Lung (tissue), 17 donors: ENCODE measurements at places on chromosomes 16 and 17. TPM values are rescaled to one million over a fixed set of nuclear protein-coding genes. Genes with fewer than 3 reads are reported as not detected.

TBC1D28 gene
- total RNA-seq, result not detected

TAT gene
- total RNA-seq, result 0.74 TPM

GRCh38 chr16:88681084-88681680, 5.1 kb downstream of the SNAI3 start:
- DNase-seq, result no peak

DNA sequence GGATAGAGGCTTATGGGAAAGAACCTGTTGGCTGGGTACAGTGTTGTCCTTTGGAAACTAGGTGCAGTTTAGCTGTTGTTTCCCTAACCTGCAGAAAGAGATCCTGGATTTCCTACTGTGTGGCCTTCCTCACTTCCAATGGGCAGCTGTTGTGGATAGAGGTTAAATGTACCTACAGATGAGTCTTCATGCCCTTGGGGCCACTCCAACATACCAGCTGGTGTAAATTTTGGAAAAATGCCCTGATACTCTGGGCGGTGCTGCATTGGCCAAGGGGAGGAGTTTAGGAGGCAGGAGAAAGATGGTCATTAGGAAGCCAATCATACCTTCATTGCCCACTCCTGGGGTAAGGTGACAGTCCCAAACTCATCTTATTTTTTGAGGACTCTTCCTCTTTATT, 70.2 kb downstream of the SNX11 start:
- DNase-seq, result no peak

DRC3 gene
- total RNA-seq, result 19.7 TPM

DNA sequence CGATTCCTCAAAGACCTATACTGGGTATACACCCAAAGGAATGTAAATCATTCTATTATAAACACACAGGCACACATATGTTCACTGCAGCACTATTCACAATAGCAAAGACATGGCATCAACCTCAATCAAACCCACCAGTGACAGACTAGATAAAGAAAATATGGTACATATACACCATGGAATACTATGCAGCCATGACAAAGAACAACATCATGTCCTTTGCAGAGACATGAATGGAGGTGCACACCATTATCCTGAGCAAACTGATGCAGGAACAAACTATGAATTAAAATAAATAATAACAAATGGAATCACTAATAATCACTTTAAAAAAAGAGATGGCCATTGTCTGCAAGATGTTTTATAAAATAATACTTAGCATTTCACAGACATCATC, 380.1 kb downstream of the GRIN2A start:
- no peak for DNase-seq

CMTM1 gene
- 7.5 TPM for total RNA-seq

NOG gene
- total RNA-seq, result 2.2 TPM

CCL1 gene
- total RNA-seq, result not detected

DNA sequence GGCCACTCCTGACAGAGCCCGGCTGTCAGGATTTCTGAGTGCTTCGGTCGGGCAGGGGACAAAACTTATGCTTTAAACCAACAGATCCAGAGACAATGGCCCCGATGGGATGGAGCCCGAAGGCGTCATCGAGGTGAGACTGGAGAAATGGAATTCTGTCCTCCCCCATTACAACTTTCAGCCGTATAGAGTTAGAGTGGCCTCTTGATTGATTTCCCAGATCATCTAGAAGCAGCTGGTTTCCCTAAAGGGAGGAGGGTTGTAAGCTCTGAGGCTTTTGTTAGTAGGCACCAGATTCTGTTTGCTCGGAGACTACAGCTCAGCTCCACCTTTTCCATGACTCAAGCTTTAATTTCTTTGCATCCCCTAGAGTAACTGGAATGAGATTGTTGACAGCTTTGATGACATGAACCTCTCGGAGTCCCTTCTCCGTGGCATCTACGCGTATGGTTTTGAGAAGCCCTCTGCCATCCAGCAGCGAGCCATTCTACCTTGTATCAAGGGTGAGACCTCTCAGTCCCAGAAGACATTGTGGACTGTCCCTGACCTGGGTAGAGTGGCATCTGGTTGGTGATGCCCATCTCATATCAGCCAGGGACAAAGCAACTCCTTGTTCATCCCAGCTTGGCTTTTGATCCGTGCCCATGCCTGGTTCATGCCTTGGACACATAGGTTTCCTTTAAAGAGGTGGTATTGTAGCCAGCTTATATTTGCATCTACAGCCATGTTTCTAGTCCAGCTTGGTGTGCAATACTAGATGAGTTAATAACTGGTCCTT, 5.1 kb upstream of the CD68 start:
- DNase-seq, result peak; percentile 23

DNA sequence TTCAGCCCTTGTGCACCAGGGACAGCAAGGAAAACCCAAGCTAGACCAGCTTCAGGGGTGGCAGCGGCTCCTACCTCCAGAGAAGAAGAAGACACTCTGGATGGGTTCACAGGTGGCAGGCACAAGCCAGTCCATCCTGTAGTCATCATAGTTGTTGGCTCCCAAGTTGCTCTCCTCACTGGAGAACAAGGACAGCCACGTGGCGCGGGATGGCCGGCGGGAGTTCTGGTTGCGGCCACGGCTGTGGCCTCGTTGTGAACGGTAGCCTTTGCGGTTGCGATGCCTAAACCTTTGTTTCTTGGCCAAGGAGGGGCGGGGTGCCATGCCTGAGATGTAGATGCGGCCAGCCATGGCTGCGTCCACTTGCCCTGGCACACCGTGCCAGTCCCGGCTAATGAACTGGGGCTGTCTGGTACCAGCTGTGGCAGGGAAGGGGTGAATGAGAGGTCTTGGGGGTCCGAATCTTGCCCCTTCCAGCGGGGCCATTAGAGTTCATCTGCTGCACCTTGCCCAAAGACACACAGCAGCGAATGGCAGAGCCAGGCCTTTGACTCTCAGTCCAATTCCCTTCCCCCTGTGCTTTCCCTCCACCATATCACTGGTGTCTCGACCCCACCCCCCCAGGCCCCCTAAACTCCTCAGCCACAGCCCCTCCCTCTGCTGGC, 2.3 kb downstream of the VTN start:
- DNase-seq, result no peak

MIF4GD gene
- 9.7 TPM for total RNA-seq

GRCh38 chr17:80775863-80776262, 215.8 kb upstream of the CHMP6 start:
- no peak for DNase-seq

DNA sequence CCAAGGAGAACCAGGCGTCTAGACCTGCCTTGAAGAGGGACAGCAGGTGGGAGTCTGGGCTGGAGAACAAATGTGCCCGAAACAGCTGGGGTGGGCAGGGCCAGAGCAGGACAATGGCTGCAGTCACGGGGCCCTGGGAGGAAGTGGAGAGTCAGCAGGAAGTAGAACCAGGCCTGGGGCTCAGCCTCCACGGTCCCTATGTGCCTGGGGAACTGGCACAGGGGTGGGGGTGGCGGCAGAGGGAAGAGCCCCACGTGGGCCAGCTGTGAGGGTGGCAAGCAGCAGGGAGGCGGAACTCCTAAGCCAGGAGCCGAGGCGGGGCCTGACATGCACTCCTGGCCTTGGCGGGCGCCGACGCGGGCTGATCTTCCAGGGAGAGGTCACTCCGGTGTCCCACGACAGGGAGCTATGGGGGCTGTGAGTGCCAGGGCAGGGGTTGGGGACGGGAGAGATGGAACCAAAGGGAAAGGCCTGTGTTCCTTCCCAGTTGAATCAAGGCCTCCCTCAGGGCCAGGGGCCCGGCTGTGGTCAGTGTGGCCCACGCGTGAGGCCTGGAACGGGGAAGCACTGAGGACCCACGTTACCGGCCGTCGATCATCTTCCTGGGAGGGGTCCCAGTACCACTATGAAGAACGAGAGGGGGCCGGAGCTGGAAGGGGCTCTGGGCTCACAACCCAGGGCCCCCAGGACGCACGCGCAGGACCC, 42.7 kb downstream of the TIMM22 start:
- peak; percentile 63 for DNase-seq

CACNG5 gene
- not detected for total RNA-seq

CACNG1 gene
- total RNA-seq, result not detected

DNA sequence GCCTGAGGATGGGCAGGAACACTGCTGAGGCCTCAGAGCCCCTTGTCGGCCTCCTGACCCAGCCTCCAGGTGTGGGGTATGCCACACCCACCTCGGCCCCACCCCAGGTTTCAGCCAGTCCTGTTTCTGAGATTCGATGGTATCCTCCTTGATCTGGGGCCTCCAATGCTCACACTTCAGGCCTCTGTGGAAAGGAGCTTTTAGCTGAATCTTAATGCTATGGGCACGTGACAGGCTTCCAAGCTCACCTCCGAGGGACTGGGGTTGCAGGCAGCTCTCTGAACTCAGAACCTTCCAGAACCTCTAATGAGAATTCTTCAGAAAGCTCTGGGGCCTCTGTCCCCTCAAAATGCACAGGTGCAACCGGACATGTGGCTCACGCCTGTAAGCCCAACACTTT, 54.8 kb downstream of the SCNN1B start:
- no peak for DNase-seq

- DNase-seq, result no peak
Measured at GRCh38 chr16:86030116-86030515, 131.2 kb downstream of the IRF8 start.

ELMO3 gene
- total RNA-seq, result 22.5 TPM

DNA sequence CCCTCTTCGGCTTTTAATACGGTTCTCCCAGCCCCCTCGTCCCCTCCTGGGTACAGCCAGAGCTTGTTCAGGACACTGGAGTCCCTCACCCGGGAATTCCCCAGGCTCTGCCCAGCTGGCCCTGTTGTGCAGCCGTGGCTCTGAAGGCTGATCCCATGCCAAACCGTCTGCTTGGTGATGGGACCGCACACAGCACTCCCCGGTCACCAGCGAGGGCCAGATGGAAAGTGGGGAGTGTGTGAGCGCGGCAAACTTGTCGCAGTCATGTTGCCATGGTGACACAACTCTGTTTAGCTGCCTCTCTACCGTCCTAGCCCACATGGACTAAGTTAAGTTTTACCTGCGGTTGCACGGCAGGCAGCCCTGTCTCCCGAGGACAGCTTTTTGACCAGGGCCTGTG, 107.9 kb downstream of the RAP1GAP2 start:
- DNase-seq, result peak; percentile 86

GRCh38 chr16:83895243-83895642, 3.7 kb upstream of the MLYCD start:
- no peak for DNase-seq

DNA sequence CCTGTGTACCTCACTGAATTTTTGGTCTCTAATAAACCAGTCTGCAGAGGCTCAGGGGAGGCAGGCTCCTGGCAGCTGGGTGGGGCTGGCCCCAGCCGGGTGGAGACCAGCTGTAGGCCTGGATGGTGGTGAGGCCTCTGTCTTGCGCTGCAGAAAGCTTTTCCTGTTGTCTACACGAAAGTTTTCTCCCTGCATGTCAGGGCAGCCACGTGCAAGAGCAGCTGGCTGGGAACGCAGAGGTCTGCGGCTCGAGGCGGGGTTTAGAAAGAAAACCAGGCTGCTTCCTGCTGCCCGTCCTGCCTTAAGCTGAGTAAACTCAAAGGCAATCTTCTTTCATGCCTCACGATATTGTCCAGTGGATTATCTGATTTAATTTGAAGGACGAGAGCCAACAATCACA, 2.4 kb downstream of the SERPINF1 start:
- peak; percentile 65 for DNase-seq

GRCh38 chr16:86846136-86846535, 267.8 kb downstream of the FOXL1 start:
- no peak for DNase-seq

DNA sequence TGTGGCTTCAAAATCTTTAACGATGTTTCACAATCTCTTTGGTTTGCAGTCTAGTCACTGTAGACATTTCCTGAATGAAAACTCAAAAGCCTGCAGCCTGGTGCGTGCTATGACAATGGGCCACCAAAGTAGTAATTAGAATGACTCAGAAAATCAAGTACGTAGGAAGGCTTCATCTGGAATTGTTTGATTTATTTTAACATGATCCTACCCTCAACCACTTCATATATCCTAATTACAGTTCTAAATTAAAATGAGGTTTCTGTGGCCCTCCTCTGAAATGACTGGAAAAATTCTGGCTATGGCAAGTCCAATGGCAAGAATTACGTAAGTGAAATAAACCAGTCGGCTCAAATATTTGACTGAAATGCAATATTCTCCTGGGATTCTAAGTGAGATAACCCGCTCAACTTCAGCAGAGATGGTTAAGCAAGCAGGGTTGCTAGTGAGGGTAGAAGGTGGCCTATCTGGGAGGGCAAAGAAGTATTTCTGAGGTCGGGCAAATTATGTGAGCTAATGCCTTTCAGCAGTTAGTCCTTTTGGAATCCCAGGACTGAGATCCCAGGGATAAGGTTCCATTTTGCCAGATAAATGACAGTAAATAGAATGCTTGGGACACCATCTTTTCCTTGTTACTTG, 145.6 kb upstream of the MYOCD start:
- no peak for DNase-seq

UNKL gene
- total RNA-seq, result 31.2 TPM

USP32 gene
- 65.3 TPM for total RNA-seq

- no peak for DNase-seq
Measured at GRCh38 chr17:62780269-62780668, 27.8 kb downstream of the MARCHF10 start.

GRCh38 chr17:36641877-36642845, 40.8 kb downstream of the MRM1 start:
- peak; percentile 31 for DNase-seq

DNA sequence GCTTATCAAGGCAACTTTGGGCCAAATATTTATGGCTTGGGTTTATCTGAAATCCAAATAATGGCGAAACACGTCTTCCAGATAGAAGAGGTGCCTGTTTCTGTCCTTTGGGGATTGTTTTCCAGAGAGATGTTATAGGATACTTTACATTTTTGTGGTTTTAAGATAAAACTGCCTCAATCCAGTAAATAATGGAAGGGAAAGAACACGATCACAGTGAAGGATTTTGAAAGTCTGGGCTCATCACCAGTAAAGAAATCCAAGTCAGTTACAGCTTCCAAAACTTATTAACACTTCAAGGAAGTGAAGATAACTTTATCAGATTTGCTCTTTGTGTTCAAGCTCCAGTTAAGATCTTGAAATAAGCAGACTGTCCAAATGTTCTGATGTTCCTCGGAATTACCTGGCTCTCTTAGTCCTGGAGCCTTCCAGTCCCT, 30.1 kb downstream of the DNAH2 start:
- DNase-seq, result peak; percentile 13

- no peak for DNase-seq
Measured at GRCh38 chr17:2947588-2947950, 115.8 kb downstream of the OR1D5 start.
